Uterine smooth muscle cell (primary cell): ENCODE measurements at places on chromosomes 5 and 9. TPM values are rescaled to one million over a fixed set of nuclear protein-coding genes. Genes with fewer than 3 reads are reported as not detected.

The LRRC14B gene
- total RNA-seq: not detected in 2 replicates

The SLC6A7 gene
- under 0.01 TPM in 1 of 2 replicates, not detected in the other for total RNA-seq

The ARHGEF28 gene
- total RNA-seq: 25.8 and 49.0 TPM in 2 replicates

The IL3 gene
- total RNA-seq: not detected in 2 replicates

The STOM gene
- total RNA-seq: 62.5 and 118 TPM in 2 replicates

The BHMT2 gene
- 4.5 and 6.8 TPM in 2 replicates for total RNA-seq

The STPG3 gene
- total RNA-seq: not detected in 2 replicates

The CA9 gene
- 0.44 and 8.6 TPM in 2 replicates for total RNA-seq

The STK32A gene
- total RNA-seq: 0.22 and 1.2 TPM in 2 replicates

The LHX2 gene
- total RNA-seq: 0.33 TPM in 1 of 2 replicates, not detected in the other

The SLC36A1 gene
- 9.1 and 9.9 TPM in 2 replicates for total RNA-seq

The GPX3 gene
- total RNA-seq: 1.7 and 2.4 TPM in 2 replicates

The CDX1 gene
- 0.12 TPM in 1 of 2 replicates, not detected in the other for total RNA-seq

The QRFP gene
- total RNA-seq: not detected in 2 replicates

The KCNV2 gene
- total RNA-seq: not detected in 2 replicates

The PCDH1 gene
- 1.4 TPM in 2 replicates for total RNA-seq

The HAPLN1 gene
- total RNA-seq: 0.11 and 0.37 TPM in 2 replicates

The OBP2B gene
- total RNA-seq: not detected in 2 replicates
